Left colon (tissue), 2 donors: ENCODE measurements at places on chromosomes 6 and 20. TPM values are rescaled to one million over a fixed set of nuclear protein-coding genes. Genes with fewer than 3 reads are reported as not detected.

ADA gene
- total RNA-seq, result 3.4 TPM

BANF2 gene
- not detected for total RNA-seq

SOX4 gene
- total RNA-seq, result 44.6 TPM

MAS1L gene
- total RNA-seq, result 0.28 TPM

OR2J3 gene
- not detected for total RNA-seq

HLA-DPB1 gene
- total RNA-seq, result 65.5 TPM

ZNF334 gene
- total RNA-seq, result 8.5 TPM

GRCh38 chr20:11072982-11073381, 399.2 kb upstream of the JAG1 start:
- DNase-seq, result no peak

GRCh38 chr6:113632220-113632864, 224.8 kb upstream of the MARCKS start:
- DNase-seq, result peak; percentile 45

- DNase-seq, result no peak
These were observed 105.5 kb downstream of the DLL1 start for GRCh38 chr6:170185175-170185978.

GRCh38 chr6:166903500-166903899, 52.9 kb downstream of the RNASET2 start:
- no peak for DNase-seq

DNA sequence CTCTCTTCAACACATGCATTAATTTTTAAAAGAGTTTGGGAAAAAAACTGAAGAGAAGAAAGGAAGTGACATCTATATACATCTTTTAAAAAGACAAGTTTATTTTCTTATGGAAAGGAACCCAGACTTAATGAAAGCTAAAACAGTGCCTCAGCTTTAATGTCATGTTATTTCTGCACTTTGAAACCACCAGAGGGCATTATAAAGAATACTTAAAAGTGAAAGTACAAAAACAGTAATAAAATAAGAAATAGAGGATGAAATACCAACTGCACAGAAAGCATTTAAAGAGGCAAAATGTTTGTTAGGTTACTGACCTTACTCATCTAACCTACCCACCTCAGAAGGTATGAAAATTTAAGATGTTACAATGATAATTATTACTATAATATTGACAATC, 98.8 kb downstream of the HUS1B start:
- no peak for DNase-seq

DNA sequence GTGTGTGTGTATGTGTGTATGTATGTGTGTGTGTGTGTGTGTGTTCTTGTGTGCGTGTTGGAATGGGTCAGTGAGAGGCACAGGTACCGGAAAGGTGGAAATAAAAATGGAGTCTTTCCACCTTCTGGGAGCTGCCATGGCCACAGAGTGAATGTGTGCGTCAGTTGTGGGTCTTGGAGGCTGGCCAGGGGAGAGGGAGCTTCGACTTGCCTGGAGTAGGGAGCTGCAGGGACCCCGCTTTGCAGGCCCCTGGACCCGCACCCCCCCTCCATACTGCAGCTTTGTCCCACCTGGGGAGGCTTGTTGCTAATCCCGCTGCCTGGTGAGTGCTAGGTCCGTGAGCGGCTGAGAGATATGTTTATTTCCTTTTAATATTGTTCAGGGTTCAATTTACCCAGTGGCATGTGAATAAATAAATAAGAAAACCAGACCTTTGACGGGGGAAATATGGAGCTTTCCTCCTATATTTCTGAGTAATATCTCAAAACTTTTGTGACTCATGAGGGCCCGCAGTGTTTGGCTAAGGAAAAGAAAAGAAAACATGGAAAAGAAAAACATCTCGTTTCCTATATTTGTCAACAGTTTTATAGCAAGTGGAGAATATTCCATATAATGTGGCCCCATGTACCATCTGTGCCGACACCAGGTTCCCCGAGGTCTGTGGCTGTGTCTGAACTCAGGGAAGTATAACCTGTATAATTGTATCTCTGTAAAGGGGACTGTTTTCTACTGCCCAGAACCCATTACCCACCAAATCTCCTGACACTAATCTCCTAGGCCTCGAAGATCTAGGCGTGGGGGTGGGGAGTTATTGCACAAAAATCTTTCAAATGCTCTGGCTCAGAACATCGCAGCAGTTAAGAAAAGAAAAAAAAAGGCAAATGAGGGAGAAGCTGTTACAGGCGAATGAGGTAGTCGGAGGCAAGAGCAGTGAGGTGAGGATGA, 24.6 kb upstream of the CCDC167 start:
- DNase-seq, result no peak

DNA sequence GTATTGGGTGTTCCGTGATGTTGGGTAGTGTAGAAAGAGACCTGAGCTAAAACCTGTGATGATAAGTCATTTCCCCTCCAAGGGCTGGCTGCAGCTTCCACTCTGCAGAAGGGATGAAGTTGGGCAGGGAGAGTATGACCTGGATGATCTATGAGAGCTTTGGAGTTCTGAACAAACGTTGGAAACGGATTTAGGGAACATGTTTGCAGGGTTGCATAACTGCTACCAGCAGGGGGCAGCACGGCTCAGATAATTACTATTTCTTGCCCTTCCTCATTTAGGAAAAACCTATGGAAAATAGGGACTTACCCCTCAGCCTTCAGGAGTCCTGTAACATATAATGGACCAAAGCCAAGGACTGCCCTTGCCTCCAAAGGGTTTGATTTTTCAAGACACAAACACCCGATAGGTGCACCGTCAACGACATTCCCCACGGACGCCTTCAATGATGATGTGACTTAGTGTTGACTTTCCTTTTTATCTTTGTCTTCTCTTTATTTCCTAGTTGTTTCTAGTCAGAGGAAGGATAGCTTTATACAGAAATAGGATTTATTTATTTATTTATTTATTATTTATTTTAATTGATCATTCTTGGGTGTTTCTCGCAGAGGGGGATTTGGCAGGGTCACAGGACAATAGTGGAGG, 164.9 kb upstream of the SASH1 start:
- peak; percentile 79 for DNase-seq

DNA sequence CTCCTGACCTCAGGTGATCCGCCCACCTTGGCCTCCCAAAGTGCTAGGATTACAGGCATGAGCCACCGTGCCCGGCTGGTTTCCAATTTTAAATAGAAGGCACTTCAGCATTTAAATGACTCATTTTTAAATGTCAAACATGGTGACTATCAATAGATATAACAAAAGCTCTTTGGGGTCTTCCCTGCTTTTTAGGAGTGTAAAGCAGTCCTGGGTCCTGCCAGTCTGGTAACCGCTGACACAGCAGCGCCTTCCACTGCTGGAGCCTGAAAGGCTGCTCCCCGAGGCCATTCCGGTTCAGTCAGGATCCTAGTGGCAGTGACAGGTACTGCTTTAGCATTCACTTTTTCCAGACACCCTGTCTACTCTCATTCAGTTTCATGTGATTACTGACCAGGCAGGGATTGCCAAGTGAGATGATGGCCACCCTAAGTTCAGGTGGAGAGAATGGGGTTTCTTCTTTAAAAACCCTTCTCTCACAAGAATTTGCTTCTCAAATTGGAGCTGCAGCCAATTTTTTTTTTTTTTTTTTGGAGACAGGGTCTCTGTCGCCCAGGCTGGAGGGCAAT, 5.1 kb downstream of the DIDO1 start:
- peak; percentile 56 for DNase-seq

DNA sequence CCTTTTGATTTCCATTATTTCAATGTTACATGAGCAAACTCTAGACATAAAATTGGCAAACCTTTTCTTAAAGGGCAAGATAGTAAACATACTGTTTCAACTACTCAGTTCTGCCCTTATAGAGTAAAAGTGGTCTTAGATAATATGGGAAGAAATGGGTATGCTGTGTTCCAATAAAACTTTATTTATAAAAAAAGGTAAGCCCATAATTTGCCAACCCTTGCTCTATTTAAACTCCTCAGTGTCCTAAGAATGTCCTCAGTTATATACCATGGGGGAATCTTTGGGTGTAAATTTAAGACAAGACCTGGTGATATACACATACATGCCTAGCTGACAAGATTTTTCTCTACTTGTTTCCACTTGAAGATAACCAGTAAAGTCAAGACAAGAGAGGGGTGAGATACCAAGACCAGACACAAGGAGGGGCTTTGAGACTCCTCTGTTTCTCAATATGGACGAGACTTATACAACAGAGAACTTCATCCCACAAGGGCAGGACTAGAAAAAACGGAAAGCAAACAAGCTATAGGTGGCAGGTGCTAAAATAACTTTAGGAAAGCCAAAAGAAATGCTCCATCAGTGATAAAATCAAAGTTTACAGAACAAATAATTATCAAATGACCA, 10.5 kb downstream of the SNX3 start:
- DNase-seq, result no peak

DNA sequence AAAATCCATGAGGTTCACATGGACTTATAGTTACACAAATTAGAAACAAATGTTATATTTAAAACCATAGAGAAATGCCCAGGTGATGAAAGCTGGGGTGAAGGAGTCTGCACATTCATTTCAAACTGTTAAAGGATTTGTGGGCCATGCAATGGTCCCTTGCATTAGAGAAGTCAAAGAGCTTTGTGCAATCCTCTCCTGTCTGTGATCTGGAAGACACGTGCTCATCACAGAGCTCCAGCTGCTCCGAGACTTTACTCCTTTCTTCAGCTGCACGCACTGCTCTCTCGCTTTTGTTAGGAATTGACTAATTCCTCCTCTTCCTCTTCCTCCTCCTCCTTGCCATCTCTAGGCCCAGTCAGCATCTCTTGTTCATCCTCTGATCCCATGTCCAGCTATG, 4.1 kb upstream of the AIF1 start:
- no peak for DNase-seq

- DNase-seq, result no peak
These were observed 39.5 kb upstream of the ADGRF5 start for GRCh38 chr6:46961232-46961631.

- DNase-seq, result no peak
These were observed 19.1 kb upstream of the ARMC12 start for GRCh38 chr6:35717449-35718374.

DNA sequence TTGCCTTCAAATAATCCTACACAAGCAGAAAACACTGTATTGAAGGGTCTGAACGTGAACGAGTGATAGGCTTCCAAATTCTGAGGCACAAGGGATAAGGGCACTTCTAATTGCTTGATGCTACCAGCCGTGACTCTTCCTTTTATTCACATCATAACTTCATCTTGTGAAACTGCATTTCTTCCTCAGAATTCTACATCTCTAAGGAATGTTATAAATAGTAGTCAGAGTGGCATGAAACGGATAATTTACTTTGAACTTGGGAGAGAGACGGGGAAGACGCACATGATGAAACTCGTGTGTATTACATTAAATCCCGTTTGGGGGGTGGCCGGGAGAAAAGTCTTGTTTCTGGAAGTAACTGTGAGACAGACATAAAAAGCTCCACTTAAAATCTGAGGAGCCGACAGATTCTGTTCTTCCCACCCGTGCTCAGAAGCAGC, 754 bp downstream of the HDDC2 start:
- no peak for DNase-seq

- no peak for DNase-seq
These were observed 115.7 kb downstream of the OGFRL1 start for GRCh38 chr6:71404145-71404966.

DNA sequence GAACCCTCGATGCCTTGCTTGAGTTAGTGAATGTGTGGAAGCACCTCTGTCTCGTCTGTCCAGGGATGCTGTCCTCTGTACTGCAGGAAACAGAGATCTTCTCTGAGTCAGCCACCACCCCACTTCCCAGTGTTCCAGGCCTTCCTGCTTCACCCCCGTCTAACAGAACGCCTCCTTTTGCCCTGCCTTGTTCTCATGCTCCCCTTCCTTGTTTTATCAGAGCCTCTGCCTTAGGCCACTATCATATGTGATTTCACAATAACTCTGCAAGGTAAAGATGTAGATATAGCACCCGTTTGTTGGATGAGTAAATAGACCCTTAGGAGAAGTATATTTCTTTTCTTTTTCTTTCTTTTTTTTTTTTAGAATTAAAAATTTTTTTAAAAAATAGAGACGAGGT, 106.7 kb upstream of the CLDN20 start:
- DNase-seq, result no peak

GRCh38 chr6:112432853-112433252, 85.7 kb downstream of the RFPL4B start:
- DNase-seq, result no peak

DNA sequence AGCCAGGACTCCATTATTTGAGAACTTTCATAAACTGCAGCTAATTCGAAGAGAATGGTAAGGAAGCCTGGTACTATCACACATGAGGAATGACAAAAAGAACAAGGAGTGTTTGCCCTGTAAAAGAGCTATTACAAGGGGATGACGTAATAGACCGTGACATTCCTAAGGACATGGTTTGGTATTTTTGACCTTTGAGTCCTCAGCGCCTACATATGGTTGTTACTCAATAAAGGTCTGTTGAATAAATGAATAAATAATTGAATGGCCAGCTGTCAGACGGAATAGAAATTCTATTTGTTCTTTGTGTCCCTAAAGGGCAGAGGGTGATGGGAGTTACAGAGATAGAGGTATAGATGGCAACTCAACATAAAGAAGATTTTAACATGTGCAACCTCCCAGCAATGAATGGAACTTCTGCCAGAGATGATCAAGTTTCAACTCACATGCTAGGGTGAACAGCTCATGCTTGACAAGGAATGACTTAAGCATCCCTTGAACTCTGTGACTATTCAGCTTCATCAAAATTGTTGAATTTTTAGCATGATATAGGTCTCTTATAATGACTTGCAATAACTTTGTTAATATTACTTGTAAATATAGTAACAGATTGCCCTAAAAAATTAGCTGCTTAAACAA, 115.4 kb downstream of the TENT5A start:
- DNase-seq, result no peak
